ENCODE measurements at places on chromosomes 1 and 21.

GRCh38 chr21:25615880-25616279 lies 8.6 kb upstream of the MRPL39 start:
- no peak for DNase-seq

GRCh38 chr1:119340861-119341261 lies 27.7 kb upstream of the HAO2 start:
- no peak for DNase-seq

- DNase-seq: no peak
Observed at GRCh38 chr21:42363312-42363711, 3.0 kb downstream of the TFF1 start.

GRCh38 chr1:169200319-169200718 lies 93.8 kb downstream of the ATP1B1 start:
- no peak for DNase-seq

DNA sequence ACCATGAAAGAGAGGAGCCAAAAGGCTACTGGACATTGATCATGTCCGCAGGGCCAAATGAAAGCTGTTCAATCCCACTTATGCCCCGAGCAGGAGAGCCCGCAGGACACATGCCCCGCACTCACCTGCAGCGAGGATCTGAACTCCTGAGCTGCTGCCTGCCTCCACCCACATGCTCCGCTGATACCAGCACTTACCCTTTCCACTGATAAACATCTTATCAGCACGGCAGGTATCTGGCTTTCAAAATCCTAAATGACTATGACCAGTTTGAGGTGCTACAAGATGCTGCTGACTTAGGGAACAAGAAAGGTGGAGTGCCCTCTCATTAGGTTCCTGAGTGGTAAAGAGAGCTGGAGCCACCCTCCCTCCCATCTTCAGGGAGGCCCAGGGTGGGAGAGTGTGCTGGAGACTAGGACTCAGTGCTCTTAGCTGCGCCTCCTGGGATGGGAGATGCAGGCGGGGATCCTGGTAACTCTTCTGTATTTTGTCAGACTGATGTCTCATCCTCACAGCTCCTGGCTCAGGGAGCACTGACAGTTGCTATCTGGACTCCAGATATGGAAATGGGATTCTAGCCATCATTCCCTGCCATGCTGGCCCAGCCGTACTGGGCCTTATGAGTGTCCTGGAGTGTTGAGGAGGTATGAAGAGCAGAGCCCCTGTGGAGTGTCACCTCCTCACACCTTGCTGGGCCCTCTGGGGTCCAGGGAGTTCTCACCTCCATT lies 86.4 kb upstream of the F3 start:
- DNase-seq: no peak

GRCh38 chr1:169486281-169487051 lies 722 bp upstream of the SLC19A2 start:
- DNase-seq: no peak

- no peak for DNase-seq
Observed at GRCh38 chr1:11187494-11187893, 1.7 kb upstream of the ANGPTL7 start.

DNA sequence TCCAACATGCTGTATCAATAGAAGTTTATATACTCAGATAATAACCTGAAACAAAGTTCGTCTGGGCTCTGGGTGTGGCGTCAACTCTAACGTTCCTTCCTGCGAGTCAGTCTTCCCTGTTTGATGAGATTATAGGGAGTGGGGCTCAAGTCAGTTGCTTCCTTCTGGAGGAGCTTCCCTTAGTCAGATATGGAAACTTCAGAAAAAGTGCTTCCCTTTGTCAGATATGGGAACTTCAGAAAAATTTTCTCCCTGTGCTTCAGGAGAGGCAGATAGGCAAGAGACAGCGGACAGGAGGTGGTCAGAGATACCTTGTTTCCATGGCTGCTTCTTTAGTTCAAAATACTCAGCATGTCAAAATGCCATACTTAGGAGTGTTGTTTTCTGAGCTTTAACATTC lies 51.1 kb upstream of the PRDX6 start:
- DNase-seq: no peak

DNA sequence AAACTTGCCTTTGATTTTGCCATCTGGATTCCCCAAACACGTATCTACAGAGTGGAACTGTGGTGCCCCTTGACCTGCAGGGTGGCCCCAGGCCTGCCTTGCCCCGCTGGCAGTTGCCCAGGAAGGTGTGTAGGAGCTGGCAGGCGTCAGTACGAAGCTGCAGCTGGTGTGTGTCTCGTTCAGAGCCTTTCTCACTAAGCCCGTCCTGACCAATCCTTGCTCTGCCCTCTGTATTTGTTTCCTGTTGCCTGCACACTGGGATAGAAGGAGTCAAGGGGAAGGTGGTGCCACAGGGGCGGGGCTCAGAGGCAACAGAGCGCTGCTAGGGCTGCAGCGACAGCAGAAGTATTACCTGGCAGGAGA lies 5.2 kb upstream of the VSIG8 start:
- no peak for DNase-seq
